ENCODE measurements at places on chromosomes 16 and 17.
A peak's percentile ranks its signal among the peaks of the same experiment; 100 is the strongest.

- no peak for DNase-seq
Measured at GRCh38 chr16:21959050-21959449, 5.9 kb downstream of the UQCRC2 start.

DNA sequence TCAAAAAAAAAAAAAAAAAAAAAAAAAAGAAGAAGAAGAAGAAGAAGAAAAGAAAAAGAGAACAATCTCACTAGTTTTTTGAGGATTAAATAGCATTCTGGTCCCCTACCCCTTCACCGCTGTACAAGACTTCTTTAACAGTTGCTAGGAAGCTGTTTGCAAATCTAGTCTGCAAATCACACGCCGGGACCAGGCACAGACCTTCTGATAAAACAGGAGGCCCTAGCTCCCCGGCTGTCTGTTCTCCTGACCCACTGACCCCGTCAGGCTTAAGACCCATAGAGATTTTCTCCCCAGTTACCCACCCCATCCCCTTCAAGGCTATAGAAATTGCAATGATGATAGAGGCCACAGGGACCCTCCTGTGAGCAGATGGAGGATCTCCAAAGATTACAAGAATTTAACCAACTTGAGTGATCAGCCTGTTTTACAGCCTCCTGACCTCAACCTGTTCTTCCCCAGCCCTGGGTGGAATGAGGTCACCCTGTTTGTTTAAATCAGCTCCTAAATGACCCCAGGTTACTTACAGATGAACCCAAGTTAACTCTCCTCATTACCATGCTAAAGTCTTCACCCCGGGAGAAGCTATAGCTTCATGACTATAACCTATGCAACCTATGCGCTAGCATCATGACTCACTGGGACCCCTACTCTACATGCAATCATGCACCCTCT lies 11.8 kb upstream of the SULT1A1 start:
- no peak for DNase-seq

- DNase-seq = no peak
Measured at GRCh38 chr16:74623214-74623838, 16.4 kb upstream of the GLG1 start.

DNA sequence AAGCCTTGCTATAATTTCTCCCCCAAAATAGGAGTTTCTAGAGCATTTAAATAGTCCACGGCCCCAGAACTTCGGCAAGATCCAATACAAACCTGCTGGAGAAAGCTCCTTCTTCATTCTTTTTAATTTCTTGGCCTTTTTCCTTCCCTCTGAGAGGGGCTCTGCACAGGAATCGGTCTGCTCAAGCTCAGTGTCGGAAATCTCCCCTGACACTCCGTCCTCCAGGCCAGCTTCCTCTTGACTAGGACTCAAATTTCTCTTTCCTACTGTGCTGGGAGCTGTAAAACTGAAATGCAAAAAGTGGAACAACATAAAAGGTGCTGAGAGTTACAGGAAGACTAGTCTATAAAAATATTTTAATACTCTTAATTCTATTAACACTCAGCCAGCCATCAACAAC lies 183.3 kb downstream of the PARN start:
- DNase-seq = no peak

DNA sequence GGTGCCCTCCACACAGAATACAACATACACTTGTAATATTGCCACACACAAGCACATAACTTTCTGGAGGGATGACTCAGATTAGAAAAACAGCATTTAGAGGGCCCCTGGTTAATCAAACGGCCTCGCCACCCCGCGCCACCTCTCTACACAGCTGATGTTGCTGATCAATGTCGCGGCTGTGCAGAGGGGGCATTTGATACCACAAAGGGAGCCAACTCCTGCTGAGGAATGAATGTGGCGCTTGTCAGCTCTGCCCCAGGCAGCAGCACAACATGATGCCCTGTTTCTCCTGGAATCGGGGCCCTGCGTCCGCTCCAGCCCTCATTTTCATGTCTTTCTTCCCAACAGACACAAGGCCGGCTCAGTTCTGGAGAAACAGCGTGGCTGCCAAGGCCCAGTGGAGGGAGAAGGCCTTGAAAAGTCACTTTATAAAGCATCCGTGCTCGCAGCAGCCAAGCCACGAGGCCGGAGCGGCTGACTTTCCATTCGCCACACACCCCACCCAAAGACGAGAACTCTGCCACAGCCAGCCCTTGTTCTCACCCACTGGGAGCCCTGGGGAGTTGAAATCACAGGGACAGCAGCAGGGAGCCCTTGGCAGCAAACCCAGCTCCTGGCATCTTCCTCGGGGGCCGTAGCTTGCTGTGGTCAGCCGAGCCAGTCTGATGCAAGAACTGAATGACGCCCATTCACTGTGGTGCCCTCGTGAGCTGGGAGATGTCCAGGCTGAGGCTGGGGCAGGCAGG lies 65.6 kb downstream of the XYLT1 start:
- DNase-seq = no peak

DNA sequence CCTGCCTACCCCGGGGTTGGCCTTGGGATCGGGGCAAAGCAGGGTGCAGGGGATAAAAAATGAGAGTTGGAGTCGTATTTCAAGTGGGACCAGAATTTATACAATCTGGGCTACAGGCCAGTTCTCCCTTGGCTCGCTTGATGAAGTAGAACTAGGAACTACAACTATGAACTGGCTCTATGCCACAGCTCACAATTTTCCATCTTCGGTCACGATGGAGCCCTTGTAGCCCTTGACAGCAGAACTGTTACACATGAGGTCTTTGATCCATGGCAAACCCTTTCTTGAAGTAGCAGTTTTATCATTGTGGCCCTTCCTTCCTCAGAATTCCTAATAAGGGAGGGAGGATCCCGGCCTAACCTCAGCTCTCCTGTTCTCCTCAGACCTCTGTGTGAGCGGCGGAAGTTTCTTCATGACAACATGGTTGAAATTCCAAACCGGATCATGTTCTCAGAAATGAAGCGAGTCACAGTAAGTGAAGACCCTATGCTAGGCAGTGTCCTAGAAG lies 17.1 kb downstream of the LIG3 start:
- no peak for DNase-seq

- DNase-seq = no peak
Measured at GRCh38 chr17:76094046-76094445, 9.5 kb downstream of the EXOC7 start.

- DNase-seq = no peak
Measured at GRCh38 chr17:12320286-12320685, 299.6 kb downstream of the MAP2K4 start.

DNA sequence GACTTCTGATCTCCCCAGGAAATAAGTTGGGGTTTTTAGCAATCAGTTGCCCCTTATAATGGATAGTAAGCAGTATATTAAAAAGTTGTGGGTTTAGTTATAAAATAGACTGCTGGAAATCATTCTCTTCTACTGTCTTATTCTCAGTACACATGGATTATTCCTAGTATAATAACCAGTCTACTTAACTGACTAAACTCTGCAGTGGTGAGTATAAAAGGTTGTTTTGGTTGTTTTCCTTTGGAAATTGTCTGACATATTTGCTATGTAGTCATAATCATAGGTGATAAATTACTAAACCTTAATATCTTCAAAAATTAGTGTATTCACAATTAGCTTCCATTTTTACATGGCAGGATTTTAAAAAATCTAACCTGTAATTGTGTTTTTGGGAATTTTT lies 31.4 kb downstream of the CTCF start:
- no peak for DNase-seq

GRCh38 chr17:74513987-74514631 lies 17.2 kb downstream of the CD300LB start:
- peak; percentile 51 for DNase-seq

- DNase-seq = no peak
Measured at GRCh38 chr17:7846765-7847661, 7.9 kb upstream of the TMEM88 start.

DNA sequence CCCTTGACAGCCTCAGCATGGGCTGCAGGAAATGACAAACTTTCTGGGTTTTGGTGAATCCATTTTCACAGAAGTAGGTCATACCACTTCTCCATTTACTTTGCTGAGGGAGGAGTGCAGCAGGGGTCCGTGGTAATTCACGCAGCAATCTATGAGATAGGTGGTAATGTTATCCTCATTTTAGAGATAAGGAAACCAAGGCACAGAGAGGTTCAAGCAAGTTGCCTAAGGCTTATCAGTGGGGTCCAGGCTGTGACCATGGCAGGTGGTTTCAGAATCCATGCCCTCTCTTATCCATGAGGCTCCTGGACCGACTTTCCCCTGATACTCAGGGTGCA lies 12.6 kb downstream of the TBX4 start:
- DNase-seq = no peak

GRCh38 chr17:40791787-40792436 lies 7.8 kb downstream of the KRT28 start:
- no peak for DNase-seq

- DNase-seq = peak; percentile 86
Measured at GRCh38 chr16:25111403-25112166, at the start of gene LCMT1. LCMT1 (plus strand) TSS chr16:25111742; CDS start chr16:25111884, 142 bp downstream.

DNA sequence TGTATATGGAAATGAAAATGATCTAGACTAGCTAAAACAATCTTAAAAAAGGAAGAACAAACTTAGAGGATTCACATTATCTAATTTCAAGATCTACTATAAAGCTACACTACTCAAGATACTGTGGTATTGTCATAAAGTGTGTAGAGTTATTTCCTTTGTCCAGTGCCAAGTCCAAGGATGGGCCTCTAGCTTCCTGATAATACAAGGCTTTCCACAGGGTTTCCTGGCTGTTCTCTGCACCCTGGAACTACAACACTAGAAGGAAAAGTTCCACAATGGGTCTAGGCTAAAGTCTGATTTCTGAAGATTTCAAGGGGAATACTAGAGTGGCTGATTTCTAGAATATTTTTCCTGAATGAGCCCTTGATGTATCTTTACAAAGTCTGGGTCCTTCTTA lies 34.2 kb downstream of the TBC1D3B start:
- no peak for DNase-seq

GRCh38 chr17:19554393-19554792 lies 20.7 kb downstream of the SLC47A1 start:
- DNase-seq = no peak

GRCh38 chr17:79952265-79952877 lies 83.3 kb downstream of the TBC1D16 start:
- DNase-seq = no peak

DNA sequence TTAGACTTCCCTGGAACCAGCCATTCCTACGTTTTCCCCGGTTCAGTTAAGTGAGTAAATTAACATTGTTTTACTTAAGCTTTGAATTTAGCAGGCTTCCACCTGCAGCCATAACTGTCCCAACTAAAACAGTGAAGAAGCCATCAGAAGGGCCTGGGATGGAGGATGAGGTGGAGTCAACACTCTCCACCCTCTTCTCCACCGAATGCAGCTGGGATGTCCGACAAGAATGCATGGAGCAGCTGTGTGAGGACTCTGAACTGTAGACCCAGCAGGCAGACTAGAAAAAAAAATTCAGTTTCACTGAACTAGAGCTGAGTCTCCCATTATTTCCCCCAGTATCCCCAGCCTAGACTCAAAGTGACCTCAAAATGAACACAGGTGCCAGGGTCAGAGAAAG lies 114.8 kb downstream of the C16orf95 start:
- no peak for DNase-seq

- DNase-seq = no peak
Measured at GRCh38 chr16:79055251-79055970, 545.1 kb downstream of the MAF start.

GRCh38 chr16:66906916-66907836 lies 11.5 kb downstream of the CDH16 start:
- no peak for DNase-seq

GRCh38 chr17:82412535-82413520 lies 5.3 kb upstream of the HEXD start:
- no peak for DNase-seq

DNA sequence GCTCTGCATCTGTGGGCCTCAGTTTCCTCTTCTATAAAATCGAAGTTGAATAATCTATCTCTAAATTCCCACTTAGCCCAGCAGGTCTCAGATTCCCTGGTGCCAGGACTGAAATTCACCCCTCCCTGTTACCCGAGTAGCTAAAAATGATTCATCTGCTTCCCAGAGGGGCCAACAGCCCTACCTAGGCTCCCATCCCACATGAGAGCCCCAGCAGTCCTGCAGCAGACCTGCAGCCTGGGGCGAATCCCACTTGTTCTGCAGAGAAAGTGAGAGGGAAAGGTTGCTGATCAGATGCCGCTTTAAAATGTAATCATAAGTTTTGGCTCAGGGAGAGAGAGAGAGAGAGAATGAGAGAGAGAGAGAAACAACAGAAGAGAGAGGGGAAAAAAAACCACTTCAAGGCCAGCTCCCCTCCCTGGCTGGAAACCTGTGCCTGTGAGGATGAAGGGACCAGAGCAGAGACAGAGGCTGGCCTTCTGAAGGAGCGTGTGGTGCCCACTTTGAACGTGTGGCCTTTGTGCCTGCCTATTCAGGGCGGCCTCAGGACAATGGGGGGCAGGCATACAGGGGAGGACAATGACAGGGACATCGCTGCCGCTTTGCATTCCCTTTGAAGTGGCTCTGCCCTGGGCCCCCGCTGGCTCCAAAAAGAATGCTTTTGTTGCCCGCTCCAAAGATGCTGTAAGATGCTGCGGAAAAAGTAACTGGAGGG lies 85.2 kb upstream of the NKD1 start:
- no peak for DNase-seq

GRCh38 chr17:28499364-28499664 lies 6.8 kb upstream of the FOXN1 start:
- no peak for DNase-seq

Measured in T follicular helper cell (primary cell).